Stimulated activated CD4-positive, alpha-beta T cell treated with anti-CD3 and anti-CD28 coated beads, Interleukin-2, amount 100 ng/mL, for 48 hours (primary cell): ENCODE measurements at places on chromosomes 11 and 22.

GRCh38 chr11:132365650-132366049 lies 995.2 kb downstream of the NTM start:
- DNase-seq, result no peak

GRCh38 chr11:117823946-117824420 lies 561 bp downstream of the FXYD2 start:
- no peak for DNase-seq

DNA sequence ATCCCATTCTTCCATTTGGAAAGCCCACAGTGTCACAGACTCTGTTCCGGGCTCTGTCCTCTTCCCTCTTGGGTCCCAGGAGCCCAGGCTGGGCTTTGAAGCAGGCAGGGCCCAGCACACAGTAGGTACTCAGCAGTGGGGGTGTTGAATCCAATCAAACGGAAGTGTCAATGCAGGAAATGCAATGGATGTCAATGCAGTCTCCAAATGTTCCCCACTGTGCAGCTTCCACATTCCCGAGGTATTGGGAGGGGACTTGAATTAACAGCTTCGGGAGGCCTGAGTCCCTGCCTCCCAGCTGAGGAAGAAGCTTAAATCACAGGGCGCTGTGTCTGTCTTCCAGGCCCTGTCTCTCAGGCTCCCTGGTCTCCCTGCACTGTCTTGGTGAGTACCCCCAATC lies 21.8 kb upstream of the SMIM35 start:
- DNase-seq, result no peak

- no peak for DNase-seq
Observed at GRCh38 chr22:17537155-17537554, 26.1 kb upstream of the SLC25A18 start.

- no peak for DNase-seq
Observed at GRCh38 chr11:84594602-84595001, 1032.5 kb downstream of the DLG2 start.

DNA sequence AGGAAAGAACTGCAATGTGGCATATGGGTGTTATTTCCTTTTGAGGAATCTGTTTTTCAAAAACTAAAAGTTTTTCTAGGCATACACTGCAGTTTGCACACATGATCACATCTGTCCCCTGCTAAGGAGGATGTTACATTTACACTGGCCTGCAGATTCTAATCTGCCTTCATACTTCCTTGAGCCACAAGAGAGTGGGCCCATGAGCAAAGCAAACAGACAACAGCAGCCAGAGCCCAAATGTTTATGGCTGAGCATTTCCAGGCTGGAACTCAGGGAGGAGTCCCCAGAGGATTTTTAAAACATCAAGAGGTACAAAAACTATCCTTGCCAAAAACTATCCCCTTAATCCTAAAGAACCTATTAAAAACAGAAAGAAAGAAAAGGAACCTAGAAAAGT lies 117.2 kb upstream of the MTNR1B start:
- DNase-seq, result no peak

- DNase-seq, result no peak
Observed at GRCh38 chr11:75339685-75340409, 11.6 kb downstream of the ARRB1 start.

GRCh38 chr11:76800466-76801200 lies 17.5 kb downstream of the TSKU start:
- DNase-seq, result no peak

DNA sequence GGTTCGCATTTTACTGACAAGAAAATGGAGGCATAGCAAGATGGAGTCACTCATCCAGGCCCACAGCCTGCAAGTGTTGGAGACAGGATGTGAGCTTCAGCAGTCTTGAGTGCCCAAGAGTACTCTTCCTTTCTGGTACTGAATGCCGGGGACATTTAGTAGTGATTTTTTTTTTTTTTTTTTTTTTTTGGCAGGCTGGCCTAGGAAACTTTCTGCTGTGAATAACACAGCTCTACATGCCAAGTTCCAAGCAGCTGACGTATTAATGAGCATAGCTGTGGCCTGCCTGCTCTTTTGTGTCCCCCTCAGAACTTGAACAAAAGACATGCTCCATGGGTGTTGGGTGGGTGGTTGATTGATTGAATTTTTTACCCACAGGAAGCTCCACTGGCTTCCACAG lies 195.5 kb upstream of the CADM1 start:
- DNase-seq, result no peak

- no peak for DNase-seq
Observed at GRCh38 chr11:69273571-69273970, 20.4 kb upstream of the MYEOV start.

- no peak for DNase-seq
Observed at GRCh38 chr11:132846075-132846474, 686.2 kb downstream of the OPCML start.

GRCh38 chr11:97361812-97362378 lies 972.1 kb downstream of the JRKL start:
- DNase-seq, result no peak

GRCh38 chr11:46666516-46666915 lies 33.9 kb downstream of the ARHGAP1 start:
- DNase-seq, result no peak

DNA sequence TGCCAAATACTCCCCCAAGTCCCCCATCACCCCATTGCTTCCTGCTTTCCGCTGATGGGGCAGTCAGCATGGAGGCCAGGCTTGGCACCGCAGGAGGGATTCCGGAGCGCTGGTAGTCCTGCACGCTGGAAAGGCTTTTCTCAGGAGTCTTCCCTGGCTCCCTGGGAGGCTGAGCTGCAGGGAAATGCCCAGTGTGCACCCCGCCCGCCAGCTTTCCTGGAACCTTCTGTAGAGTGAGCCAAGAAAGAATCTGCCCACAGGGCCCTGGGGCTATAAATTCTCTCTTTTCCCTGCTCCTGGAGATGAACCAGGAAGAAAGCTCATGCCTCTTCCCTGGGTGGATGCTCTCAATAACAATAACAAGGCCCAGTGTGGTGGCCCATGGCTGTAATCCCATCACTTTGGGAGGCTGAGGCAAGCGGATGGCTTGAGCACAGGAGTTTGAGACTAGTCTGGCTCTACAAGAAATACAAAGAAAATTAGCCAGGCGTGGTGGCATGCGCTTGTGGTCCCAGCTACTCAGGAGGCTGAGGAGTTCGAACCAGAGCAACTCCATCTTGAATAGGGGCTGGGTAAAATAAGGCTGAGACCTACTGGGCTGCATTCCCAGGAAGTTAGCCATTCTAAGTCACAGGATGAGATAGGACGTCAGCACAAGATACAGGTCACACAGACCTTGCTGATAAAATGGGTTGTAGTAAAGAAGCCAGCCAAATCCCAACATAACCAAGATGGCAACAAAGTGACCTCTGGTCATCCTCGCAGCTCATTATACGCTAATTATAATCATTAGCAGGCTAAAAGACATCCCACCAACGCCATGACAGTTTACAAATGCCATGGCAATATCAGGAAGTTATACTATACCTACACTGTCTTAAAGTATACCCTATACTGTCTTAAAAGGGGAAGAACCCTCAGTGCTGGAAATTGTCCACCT lies 46.4 kb upstream of the FTH1 start:
- DNase-seq, result no peak

- no peak for DNase-seq
Observed at GRCh38 chr22:44915441-44915840, 94.4 kb downstream of the PHF21B start.

GRCh38 chr11:27635567-27636037 lies 64.7 kb downstream of the BDNF start:
- no peak for DNase-seq

GRCh38 chr11:72702577-72703241 lies 28.5 kb upstream of the PDE2A start:
- no peak for DNase-seq

GRCh38 chr22:41597635-41597953 lies 8.0 kb upstream of the PMM1 start:
- DNase-seq, result no peak

GRCh38 chr11:87425943-87426342 lies 388.2 kb downstream of the TMEM135 start:
- DNase-seq, result no peak

- no peak for DNase-seq
Observed at GRCh38 chr11:101931692-101932091, 15.4 kb upstream of the ANGPTL5 start.

DNA sequence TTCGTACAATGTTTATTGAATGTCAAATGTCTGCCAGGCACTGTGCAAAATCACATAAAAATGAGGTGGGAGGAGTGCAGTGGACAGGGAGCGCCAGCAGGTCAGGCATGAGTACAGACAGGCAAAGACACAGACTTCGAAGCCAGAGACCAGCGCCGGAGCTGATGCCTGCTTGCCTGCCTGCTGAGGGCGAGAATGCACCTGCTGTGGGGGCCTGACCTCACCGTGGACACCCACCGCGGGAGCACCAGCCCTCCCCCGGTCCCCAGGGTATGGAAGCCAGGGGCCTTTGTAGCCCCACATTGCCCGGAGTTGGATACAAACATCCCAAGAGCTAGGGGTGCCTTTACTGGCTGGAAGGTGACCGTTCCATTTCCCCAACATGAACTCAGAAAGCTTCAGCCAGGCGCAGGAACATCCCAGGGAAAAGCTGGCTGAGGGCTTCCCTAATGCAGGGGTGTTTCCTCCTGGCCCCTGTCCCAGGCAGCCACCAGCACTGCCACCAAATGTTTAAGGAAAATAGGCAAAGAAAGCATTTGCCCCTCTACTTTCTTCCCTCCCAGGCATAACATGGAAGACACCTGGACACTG lies 17.9 kb downstream of the IFITM10 start:
- no peak for DNase-seq

- DNase-seq, result no peak
Observed at GRCh38 chr22:28710576-28711191, 30.9 kb downstream of the CHEK2 start.

DNA sequence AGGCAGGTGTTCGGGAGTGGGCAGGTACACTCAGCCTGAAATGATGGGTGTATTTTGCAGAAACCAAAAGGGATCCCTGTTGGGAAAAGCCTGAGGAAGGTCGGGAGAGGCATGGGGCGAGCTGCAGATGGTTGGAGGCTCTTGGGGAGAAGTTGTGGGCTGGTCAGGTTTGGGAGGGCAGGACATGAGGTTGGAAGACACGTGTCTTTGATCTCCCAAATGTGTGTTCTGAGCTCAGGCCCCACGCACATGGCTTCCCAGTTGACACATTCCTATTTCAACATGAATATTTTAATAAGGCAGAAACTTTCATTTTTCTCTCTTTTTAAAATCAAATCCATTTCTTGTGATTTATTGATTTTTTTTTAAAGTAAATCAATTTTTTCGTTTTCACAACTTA lies 1003.3 kb downstream of the TBC1D22A start:
- no peak for DNase-seq

- DNase-seq, result no peak
Observed at GRCh38 chr22:31133911-31134310, 6.4 kb downstream of the PLA2G3 start.

DNA sequence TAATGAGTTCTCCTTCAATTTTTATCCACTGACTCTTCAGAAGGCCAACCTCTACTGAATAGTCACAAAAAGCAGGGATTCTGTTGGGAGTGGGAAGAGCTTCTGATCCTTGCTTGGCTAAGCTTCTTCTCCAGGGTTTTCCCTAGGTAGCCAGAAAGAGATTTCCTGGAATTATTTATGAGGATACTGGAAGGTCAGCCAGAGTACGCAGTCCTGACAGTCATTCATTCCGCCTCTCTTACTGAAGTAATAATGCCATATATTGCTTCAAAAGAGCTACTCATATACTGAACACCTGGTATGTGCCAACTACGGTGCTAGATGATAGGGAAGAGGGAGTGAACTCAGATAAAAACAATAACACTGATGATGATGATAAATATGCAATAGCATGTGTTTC lies 116.1 kb downstream of the CCDC34 start:
- DNase-seq, result no peak

DNA sequence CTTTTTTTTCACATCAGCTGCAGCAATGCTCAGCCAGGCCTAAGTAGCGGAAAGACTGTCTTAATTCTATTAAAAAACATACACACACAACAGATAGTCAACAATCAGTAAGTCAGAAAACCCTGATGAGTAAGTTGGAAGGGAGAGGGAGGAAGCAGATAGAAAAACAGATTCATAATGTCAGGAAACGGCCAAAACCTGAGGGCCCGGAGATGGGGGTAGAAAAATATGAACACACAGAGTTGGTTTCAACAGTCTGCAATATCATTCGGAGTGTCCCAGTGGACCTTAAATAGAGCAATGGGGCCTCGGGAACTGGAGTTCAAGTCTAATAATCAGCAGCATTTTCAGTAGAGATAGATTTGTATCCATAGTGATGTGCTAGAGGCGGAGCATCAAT lies 14.8 kb downstream of the LRRC55 start:
- DNase-seq, result no peak

GRCh38 chr11:108965306-108966001 lies 300.6 kb downstream of the DDX10 start:
- DNase-seq, result no peak

DNA sequence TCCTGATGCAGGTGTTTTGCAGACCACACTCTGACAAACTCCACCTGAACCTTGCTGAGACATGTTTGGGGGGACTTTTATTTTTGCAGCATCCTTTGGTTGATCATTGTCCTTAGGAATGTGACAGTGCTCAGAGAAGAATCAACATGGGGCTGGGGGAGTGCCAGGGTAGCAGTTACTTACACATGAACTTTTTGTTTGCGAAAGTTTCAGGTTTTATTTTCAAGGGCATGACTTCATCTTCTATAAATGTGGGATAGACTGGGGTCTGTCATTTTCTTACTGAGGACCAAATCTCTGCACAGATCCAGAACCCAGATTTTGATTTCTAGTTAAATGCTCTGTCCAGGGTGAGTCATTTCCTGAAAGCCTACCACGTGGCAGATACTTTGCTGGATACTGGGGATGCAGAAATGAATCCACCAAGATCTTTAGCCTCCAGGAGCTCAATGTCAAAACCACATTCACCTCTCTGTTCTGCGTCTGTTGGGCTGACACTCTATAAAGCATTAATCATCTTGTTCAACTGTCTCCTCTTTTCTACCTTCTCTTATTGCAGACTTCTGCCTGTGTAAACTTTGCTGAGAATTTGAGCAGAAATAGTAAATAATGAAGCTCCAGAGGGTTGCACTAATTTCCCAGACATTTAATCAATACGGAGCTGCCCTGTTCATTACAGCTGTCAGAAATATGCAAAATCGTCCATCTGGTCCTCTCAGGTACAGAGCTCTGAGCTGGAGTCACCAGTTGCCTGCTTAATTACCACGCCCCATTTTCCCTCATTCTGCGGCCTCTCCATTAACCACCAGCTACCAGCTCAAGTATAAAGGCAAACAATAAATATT lies 387.9 kb downstream of the MIAT start:
- no peak for DNase-seq

- no peak for DNase-seq
Observed at GRCh38 chr22:20440637-20441591, 3.3 kb upstream of the SCARF2 start.

GRCh38 chr11:125451400-125452124 lies 44.5 kb downstream of the FEZ1 start:
- DNase-seq, result no peak

DNA sequence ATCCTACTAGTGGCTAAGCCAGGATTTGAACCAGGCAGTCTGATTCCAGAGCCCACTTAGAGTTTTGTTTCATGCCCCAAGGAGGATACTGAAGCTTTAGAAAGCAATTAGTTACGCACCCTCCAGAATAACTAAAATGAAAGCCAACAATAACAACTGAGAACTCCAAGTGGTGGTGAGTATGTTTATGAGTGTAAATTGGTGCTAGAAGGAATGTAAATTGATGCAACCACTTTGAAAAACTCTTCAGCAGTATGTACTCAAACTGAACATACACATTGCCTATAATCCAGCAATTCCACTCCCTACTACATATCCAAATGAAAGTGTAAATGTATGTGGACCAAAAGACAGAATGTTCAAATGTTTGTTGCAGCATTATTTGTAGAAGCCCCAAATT lies 6.7 kb upstream of the ARL14EP start:
- no peak for DNase-seq

- peak; percentile 70 for DNase-seq
Observed at GRCh38 chr11:62556108-62556874, 9.7 kb upstream of the AHNAK start.

GRCh38 chr11:96130061-96130620 lies 206.2 kb upstream of the MTMR2 start:
- DNase-seq, result no peak
